ENCODE measurements at places on chromosomes 13 and 19. TPM values are rescaled to one million over a fixed set of nuclear protein-coding genes. Genes with fewer than 3 reads are reported as not detected.

- no peaks in the 10 kb centered on the region for H3K27me3 ChIP-seq
- H3K4me3 ChIP-seq, result no peak overlapping the region
- no peak overlapping the region for H3K27ac ChIP-seq
- peaks cover 30% of the 10 kb centered on the region for H3K36me3 ChIP-seq
Observed at GRCh38 chr19:14563590-14563926, 8.3 kb downstream of the NDUFB7 start.

GRCh38 chr13:99429670-99430069 lies 71.6 kb upstream of the TM9SF2 start:
- no peak overlapping the region for H3K4me3 ChIP-seq
- no peak overlapping the region for H3K27ac ChIP-seq
- peaks cover 62% of the 10 kb centered on the region for H3K4me1 ChIP-seq
- H3K27me3 ChIP-seq, result no peaks in the 10 kb centered on the region
- no peaks in the 10 kb centered on the region for H3K36me3 ChIP-seq
- DNase-seq, result no peak

The ANGPTL8 gene
- polyA plus RNA-seq, result not detected

The FFAR1 gene
- polyA plus RNA-seq, result 0.04 TPM

DNA sequence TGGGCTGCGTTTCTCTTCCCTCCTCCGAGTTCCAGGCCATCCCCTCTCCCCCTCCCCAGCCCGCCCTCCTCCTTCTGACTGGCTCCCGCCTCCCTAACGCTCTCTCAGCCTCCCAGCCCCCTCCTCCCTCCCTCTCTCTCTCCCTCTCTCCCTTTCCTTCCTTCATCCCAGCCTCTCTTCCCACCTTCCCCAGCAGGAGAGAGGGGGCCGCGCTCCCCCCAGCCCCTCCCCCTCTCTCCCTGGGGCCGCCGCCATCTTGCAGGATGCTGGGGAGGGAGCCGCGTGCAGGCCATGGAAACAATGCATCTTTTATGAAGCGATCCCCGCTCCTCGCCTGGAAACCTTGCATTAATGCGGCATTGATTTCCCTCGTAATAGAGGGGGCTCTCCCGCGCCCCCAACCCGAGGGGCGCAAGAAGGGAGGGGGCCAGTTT lies 42.6 kb upstream of the ADGRL1 start:
- H3K27me3 ChIP-seq, result no peaks in the 10 kb centered on the region
- peaks cover 25% of the 10 kb centered on the region for H3K4me1 ChIP-seq
- DNase-seq, result no peak
- H3K27ac ChIP-seq, result no peak overlapping the region

The PABPC3 gene
- 0.08 TPM for polyA plus RNA-seq

- H3K4me1 ChIP-seq, result no peaks in the 10 kb centered on the region
- H3K36me3 ChIP-seq, result no peaks in the 10 kb centered on the region
- DNase-seq, result no peak
Observed at GRCh38 chr19:34128558-34129250, 43.6 kb upstream of the LSM14A start.

The URAD gene
- not detected for polyA plus RNA-seq

- no peak for DNase-seq
- no peaks in the 10 kb centered on the region for H3K36me3 ChIP-seq
- no peak overlapping the region for H3K27ac ChIP-seq
- peaks cover 8% of the 10 kb centered on the region for H3K4me1 ChIP-seq
- peaks cover 71% of the 10 kb centered on the region for H3K27me3 ChIP-seq
- no peak overlapping the region for H3K4me3 ChIP-seq
Observed at GRCh38 chr19:8338835-8339234, 4.2 kb downstream of the KANK3 start.

- no peak overlapping the region for H3K4me3 ChIP-seq
- no peak for DNase-seq
- no peak overlapping the region for H3K27ac ChIP-seq
- no peaks in the 10 kb centered on the region for H3K4me1 ChIP-seq
- H3K27me3 ChIP-seq, result no peaks in the 10 kb centered on the region
Observed at GRCh38 chr19:30906871-30907270, 442.4 kb downstream of the TSHZ3 start.

DNA sequence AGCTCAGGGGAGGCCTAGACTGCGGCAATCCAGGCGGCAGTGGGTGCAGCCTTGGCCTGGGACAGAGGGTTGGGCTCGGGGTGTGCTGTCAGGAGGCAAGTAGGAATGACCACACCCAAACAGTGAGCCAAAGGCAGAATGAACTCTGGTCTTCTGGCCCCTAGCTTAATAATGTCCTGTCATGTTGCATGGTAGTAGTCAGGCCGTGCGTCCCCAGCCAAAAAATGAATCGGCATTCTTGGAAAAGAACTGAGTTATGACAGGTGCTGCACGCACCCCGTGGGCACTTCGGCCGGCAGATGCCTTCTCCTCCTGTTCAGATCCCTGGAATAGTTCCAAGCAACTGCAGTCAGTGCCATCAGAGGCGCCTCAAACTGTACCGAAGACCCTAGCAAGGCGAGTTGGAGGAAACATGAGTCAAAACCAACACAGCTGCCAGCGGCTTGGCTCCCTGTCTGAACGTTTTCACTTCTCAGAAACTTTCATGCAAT lies 55.9 kb downstream of the ATP7B start:
- H3K36me3 ChIP-seq, result no peaks in the 10 kb centered on the region
- H3K4me3 ChIP-seq, result no peak overlapping the region
- no peaks in the 10 kb centered on the region for H3K4me1 ChIP-seq

DNA sequence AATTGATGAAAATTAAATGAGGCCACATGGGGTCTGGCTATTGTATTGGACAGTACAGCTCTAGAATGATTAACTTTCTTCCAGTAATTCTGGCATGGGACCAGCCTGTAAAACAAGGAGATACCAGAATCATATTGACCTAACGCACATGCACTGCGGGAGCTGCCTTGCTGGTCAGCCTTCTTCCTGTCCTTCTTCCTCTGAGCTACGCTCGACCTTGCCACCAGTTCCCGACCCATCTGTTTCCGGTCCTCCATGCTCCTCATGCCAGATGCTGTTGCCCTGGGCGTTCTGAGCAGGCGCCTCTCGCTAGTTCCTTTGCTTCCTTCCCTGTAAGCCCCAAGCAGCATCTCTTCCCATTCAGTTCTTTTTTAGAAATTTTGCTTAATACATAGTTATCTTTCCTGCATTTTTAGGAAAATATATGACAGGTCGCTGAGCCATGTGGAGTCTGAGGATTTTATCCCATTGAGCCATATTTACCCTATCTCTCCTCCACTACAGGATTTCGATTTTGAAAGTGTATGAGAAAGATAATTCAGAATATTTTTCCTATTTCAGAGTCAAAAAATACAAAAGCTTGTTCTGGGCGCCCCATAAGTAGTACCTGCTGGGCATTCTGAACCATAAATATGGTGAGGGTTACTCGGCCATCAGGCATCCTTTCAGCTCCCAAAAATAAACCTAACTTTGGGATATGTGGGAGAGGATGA lies 38.6 kb downstream of the TNFRSF19 start:
- peak overlapping the region; percentile 26 for H3K4me3 ChIP-seq
- H3K36me3 ChIP-seq, result no peaks in the 10 kb centered on the region
- peak; percentile 11 for DNase-seq
- peaks cover 16% of the 10 kb centered on the region for H3K4me1 ChIP-seq
- peak overlapping the region; percentile 50 for H3K27ac ChIP-seq

DNA sequence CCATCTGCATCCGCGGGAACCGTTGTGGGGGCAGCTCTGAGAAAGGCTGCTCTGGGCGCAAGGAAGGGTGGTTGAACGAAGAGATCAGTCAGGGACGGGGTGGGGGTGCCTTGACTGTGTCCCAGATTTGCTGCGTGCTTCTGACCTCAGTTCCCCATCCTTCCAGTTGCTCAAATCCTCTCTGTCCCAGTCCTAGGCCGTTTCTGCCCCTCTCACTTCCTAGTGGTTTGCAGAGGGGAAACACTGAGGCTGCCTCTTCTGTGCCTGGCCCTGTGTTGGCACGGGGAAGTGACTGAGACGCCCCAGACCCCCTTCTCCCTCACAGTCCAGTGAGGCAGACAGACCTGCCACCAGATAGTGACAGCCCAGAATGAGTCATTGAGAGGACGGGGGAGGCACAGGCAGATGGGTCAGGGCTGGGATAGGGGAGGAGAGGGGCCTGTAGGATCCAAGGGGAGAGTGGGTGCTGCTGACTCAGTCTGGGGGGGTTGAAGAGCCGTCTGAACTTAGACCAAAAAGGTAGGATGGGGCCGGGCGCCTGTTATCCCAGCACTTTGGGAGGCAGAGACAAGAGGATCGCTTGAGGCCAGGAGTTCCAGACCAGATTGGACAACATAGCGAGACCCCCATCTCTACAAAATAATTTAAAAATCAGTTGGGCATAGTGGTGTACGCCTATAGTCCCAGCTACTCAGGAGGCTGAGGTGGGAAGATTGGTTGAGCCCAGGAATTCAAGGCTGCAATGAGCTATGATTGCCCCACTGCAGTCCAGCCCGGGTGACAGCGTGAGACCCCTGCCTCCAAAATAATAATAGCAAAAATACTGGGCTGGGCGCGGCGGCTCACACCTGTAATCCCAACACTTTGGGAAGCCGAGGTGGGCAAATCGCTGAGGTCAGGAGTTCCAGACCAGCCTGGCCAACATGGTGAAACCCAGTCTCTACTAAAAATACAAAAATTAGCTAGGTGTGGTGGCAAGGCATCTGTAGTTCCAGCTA lies 26.5 kb downstream of the NUMBL start:
- H3K27ac ChIP-seq, result no peak overlapping the region
- H3K27me3 ChIP-seq, result peaks cover 7% of the 10 kb centered on the region

GRCh38 chr19:20513189-20513904 lies 52.2 kb downstream of the ZNF737 start:
- no peaks in the 10 kb centered on the region for H3K36me3 ChIP-seq
- H3K4me1 ChIP-seq, result no peaks in the 10 kb centered on the region
- no peak for DNase-seq
- H3K4me3 ChIP-seq, result no peak overlapping the region

The COL4A1 gene
- 0.05 TPM for polyA plus RNA-seq

The RXFP2 gene
- polyA plus RNA-seq, result 0.69 TPM

DNA sequence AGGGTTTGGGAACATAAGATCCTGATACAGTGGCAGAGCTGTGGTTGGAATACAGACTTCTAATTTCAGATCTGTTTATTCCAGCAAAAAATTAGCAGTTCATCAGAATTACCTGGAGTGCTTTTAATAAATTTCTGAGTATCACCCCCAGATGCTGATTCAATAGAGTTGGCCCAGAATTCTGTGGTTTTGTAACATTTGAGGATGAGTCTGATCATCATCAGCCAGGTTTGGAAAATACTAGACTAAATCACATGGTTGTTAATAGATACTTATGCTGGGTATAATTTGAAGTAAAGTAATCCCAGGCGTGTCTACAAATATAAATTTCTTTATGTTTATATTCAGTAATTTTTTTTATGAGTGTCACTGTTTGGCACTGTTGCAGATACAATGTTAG lies 4.8 kb downstream of the USPL1 start:
- DNase-seq, result no peak
- H3K36me3 ChIP-seq, result peaks cover 35% of the 10 kb centered on the region
- H3K27me3 ChIP-seq, result no peaks in the 10 kb centered on the region
- H3K4me3 ChIP-seq, result no peak overlapping the region
- peaks cover 28% of the 10 kb centered on the region for H3K4me1 ChIP-seq

GRCh38 chr19:45681391-45682015 lies 10.2 kb downstream of the SNRPD2 start:
- peaks cover 31% of the 10 kb centered on the region for H3K27me3 ChIP-seq
- H3K4me3 ChIP-seq, result no peak overlapping the region
- H3K36me3 ChIP-seq, result peaks cover 26% of the 10 kb centered on the region
- no peak overlapping the region for H3K27ac ChIP-seq
- peaks cover 27% of the 10 kb centered on the region for H3K4me1 ChIP-seq
- peak; percentile 82 for DNase-seq

DNA sequence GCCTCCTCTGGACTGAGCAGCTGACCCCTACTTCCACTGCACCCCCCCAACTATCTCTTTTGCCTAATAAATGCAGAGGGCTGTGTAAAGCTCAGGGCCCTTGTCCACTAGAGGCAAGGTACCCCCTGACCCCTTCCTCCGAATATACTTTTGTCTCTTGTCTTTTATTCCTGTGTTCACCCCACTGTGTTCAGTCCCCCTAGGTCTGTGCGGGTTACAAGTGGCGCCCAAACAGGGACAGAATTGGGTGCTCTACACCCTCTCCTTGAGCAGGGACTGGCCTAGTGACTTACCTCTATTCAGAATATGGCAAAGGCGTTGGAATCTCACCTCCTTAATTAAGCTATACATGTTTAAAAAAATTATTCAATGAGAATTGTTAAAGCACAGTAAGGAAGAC lies 15.0 kb downstream of the ZNF350 start:
- no peak for DNase-seq
- peaks cover 100% of the 10 kb centered on the region for H3K36me3 ChIP-seq
- no peak overlapping the region for H3K4me3 ChIP-seq
- no peaks in the 10 kb centered on the region for H3K27me3 ChIP-seq
- no peaks in the 10 kb centered on the region for H3K4me1 ChIP-seq

The ZNF560 gene
- polyA plus RNA-seq, result not detected

GRCh38 chr13:98571955-98572662 lies 4.8 kb downstream of the STK24 start:
- H3K4me1 ChIP-seq, result peaks cover 51% of the 10 kb centered on the region
- H3K4me3 ChIP-seq, result no peak overlapping the region
- no peaks in the 10 kb centered on the region for H3K27me3 ChIP-seq

The PNMA8B gene
- 0.16 TPM for polyA plus RNA-seq

The IGSF23 gene
- polyA plus RNA-seq, result 0.44 TPM

GRCh38 chr19:38497907-38498306 lies 64.4 kb downstream of the RYR1 start:
- no peaks in the 10 kb centered on the region for H3K36me3 ChIP-seq
- no peak overlapping the region for H3K4me3 ChIP-seq
- no peaks in the 10 kb centered on the region for H3K4me1 ChIP-seq
- H3K27me3 ChIP-seq, result no peaks in the 10 kb centered on the region

DNA sequence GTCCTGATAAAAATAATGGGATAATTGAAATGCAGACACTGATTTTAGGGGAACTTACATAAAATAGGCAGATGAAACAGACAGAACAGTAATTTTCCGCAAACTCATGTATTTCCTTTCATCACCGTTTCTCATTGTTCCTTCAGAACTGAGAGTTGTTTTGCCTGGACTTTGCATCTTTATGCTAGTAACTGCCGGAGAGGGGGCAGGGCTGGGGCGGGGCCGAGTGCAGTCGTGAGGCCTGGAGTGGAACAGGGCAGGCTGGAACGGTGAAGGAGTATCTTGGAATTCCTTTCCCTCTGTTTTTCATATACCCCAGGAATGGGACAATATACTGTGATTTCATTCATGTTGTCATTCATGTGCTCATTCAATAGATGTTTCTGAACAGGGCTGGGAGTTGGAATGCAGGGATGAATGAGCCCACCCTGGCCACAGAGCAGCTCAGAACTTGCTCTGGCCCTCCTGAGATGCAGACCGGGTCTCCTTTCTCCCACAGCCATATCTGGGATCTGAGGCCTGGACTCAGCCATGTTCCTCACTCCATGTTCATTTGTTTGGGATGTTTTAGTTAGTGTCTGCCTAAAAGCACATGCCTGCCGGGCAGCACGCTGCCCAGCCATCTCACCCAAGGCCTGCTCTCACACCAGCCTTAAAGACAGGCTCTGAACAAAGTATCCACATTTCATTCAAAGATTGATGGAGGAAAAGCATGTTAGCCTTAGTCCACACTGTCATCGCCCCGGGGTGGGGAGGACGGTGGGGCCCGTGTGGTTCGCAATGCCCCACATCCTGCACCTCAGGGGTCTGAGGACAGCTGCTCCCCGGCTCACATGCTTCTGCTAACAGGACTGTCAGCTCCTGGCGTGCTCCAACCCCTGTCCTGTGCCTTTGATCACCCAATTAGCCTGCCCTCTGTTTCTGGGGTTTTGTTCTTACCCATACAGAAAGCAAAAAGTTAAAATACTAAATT lies 92.9 kb downstream of the SOX1 start:
- H3K4me1 ChIP-seq, result no peaks in the 10 kb centered on the region
- H3K36me3 ChIP-seq, result no peaks in the 10 kb centered on the region
- peaks cover 16% of the 10 kb centered on the region for H3K27me3 ChIP-seq
- no peak for DNase-seq
- no peak overlapping the region for H3K4me3 ChIP-seq

All from CD14-positive monocyte (primary cell).